ENCODE measurements at places on chromosomes 1 and 21.

DNA sequence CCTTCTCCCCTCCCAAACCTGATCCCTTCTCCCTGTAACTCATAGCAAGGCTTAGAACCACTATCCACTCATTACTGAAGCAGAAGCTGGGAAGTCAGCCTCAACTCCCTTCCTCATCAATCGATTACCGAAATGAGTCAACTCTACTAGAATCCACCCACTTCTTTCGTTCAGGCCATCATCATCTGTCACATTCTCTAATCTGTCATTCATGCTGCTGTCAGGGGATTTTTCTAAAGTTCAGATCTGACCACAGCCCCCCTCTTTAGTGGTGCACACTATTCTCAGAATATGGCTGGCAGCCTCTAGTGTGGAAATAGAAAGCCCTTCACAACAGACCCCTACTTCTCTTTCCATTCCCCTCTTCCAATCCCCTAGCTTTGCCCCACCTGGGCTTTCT is 5.1 kb downstream of the NT5C1A start:
- H3K4me3 ChIP-seq, result no peak overlapping the region
- H3K36me3 ChIP-seq, result no peaks in the 10 kb centered on the region
- peaks cover 12% of the 10 kb centered on the region for H3K27me3 ChIP-seq
- no peak for DNase-seq
- no peak overlapping the region for H3K27ac ChIP-seq
- H3K4me1 ChIP-seq, result peaks cover 10% of the 10 kb centered on the region

- H3K27ac ChIP-seq, result no peak overlapping the region
- DNase-seq, result no peak
- H3K36me3 ChIP-seq, result no peaks in the 10 kb centered on the region
These were observed 5.5 kb upstream of the JUN start for GRCh38 chr1:58789322-58789856.

DNA sequence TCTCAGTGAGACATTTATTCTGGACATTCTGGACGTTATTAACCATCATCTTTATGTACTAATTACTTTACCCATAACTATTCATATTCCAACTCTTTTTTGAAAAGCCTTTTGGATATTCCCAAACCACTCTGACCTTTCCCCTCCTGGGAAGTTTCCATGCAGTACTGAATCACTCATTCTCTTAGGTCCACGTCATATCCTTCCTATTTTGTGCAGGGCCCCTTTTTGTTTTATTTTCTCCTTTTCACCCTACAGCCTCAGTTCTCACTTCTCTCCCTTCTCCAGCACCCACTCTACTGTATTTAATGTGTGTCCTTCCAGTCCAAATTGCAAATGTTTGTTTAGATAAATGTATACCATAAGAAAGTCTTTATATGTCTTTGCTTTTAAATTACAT is 16.4 kb upstream of the ATP1A1 start:
- no peaks in the 10 kb centered on the region for H3K36me3 ChIP-seq
- peaks cover 16% of the 10 kb centered on the region for H3K4me1 ChIP-seq
- no peak overlapping the region for H3K27ac ChIP-seq
- DNase-seq, result no peak
- no peak overlapping the region for H3K4me3 ChIP-seq

- DNase-seq, result no peak
- H3K27me3 ChIP-seq, result no peaks in the 10 kb centered on the region
- no peaks in the 10 kb centered on the region for H3K36me3 ChIP-seq
These were observed 75.0 kb upstream of the ACTRT2 start for GRCh38 chr1:2946291-2946690.

GRCh38 chr21:27646691-27647090 is 679.8 kb upstream of the ADAMTS5 start:
- H3K4me1 ChIP-seq, result no peaks in the 10 kb centered on the region
- no peaks in the 10 kb centered on the region for H3K36me3 ChIP-seq
- no peak for DNase-seq
- no peaks in the 10 kb centered on the region for H3K27me3 ChIP-seq
- no peak overlapping the region for H3K4me3 ChIP-seq
- no peak overlapping the region for H3K27ac ChIP-seq

DNA sequence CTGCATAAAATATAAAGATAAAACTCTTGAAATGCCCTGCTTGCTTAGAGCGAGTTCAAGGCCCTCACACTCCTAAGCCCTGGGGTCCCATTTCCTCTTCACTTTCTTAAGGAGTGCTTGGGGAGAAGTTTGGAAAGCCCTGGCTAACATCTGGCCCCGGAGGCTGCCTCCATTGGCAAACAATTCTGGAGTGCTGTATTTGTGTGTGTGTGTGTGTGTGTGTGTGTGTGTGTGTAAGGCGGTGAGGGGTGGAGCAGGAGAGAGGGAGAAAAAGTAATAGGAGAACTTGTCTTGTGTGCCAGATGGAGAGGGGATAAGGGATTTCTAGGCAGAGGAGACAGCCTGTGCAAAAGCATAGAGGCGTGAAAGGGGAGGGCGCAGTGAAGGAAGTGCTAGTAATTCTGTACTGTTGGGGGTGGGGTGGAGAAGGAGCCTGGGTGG is 578 bp upstream of the TRIM62 start:
- H3K36me3 ChIP-seq, result no peaks in the 10 kb centered on the region
- peak overlapping the region; percentile 58 for H3K27ac ChIP-seq
- no peaks in the 10 kb centered on the region for H3K27me3 ChIP-seq
- peaks cover 16% of the 10 kb centered on the region for H3K4me1 ChIP-seq
- no peak for DNase-seq
- peak overlapping the region; percentile 73 for H3K4me3 ChIP-seq

DNA sequence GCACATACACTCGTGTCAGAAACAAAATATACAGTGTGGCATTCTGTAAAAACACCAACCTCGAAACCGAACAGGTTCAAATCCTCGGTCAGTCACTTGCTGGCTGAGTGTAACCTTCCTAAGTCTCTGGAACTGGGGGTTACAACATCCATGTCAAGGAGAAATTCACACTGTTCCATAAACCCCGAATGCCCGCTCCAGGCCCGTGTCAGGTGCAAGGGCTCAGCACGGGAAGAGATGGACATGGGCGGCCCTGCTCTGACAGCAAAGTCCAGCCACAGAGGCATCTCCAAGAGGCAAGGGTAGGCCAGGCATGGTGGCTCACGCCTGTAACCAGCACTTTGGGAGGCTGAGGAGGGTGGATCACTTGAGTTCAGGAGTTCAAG is 79.5 kb downstream of the SLC66A1 start:
- H3K36me3 ChIP-seq, result peaks cover 8% of the 10 kb centered on the region
- no peak for DNase-seq
- H3K4me1 ChIP-seq, result peaks cover 93% of the 10 kb centered on the region
- H3K4me3 ChIP-seq, result peak overlapping the region; percentile 34

- no peak for DNase-seq
- H3K36me3 ChIP-seq, result no peaks in the 10 kb centered on the region
- H3K27ac ChIP-seq, result no peak overlapping the region
- H3K4me3 ChIP-seq, result no peak overlapping the region
These were observed 33.3 kb upstream of the SUCO start for GRCh38 chr1:172499636-172500141.

Data from CD4-positive, alpha-beta memory T cell (primary cell).